CD4-positive, alpha-beta T cell treated with Interleukin-4 for 4 hours (primary cell): ENCODE measurements at places on chromosomes 13 and 19.

DNA sequence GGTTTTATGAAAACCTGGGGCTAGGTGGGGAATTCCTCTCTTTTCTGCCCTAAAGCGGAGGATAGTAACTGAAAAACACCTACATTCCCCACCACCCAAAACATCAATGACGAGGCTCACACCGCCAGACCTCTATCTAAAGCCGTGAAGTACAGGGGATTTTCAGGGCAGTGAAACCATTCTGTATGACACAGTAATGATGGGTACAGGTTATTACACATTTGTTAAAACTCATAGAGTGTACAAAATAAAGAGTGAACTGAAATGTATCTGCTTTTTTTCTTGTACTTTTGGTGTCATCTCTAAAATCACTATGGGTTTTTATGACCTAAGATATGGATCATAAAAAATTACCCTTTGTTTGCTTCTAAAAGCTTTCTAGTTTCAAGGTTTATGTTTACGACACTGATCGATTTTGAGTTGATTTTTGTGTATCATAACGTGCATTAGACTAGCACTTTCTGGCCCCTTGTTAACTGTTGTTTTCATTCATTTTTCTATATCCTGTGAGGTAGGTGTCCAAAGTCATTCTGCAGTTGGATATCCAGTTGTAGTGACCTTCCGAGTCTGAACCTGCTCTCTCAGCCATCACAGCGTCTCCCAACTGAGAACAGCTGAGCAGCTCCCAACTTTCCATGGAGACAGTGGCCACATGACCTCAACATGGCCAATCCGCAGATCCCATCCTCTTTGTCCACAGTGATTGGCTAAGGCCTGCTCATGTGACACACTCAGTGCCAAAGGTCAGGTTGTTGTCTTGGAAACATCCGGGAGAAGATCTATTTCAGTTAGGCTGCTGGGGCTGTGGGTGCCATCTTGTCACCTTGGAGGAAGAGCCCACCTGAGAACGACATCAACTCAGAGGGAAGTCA, 10.3 kb downstream of the MBD3L2B start:
- DNase-seq = no peak

- no peak for DNase-seq
These were observed 33.0 kb downstream of the GPX4 start for GRCh38 chr19:1136621-1137317.

GRCh38 chr13:51255556-51255955, 33.4 kb downstream of the FAM124A start:
- DNase-seq = no peak

- DNase-seq = no peak
These were observed 9.0 kb downstream of the LSM14A start for GRCh38 chr19:34181111-34181864.

DNA sequence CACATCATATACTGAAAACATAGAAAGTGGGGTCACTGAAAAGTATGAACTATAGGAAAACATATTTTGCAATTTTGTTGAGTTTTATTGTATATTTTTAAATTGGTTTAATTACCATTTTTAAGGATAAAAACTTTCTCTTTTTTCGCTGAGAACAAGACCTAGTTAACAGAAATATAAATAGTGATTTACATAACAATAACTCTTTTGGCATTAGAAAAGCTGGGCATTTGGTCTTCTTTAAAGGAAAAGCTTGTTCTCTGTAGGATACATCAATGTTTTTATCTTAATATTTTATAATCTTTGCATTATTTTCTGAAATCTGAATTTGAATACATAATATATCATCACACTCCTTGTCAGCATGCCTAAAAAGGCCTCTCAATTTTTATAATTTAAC, 47.4 kb upstream of the MYCBP2 start:
- no peak for DNase-seq

DNA sequence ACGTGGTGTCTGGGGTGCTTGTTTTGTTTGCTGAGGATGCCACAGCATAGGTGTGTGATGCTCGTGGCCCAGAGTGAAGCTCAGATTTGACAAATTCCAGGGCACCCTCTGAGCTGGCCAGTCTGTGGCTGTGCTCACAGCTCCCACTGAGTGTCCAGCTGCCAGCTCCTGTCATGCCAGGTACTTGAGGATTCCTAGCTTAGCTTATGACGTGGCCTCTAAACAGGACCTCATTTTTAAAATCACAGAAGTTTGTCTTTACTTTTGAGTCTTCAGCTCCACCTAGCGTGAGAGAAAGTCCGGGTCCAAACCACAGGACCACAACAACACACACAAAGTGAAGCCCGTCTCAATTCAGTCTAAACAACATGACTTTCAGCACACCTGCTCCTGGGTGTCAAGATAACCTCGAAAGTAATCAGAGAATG, 117.3 kb downstream of the RAB20 start:
- DNase-seq = no peak

GRCh38 chr13:86757236-86757978, 913.8 kb upstream of the SLITRK5 start:
- DNase-seq = peak; percentile 52

GRCh38 chr13:75473468-75473867, 8.5 kb downstream of the TBC1D4 start:
- DNase-seq = no peak

- no peak for DNase-seq
These were observed 48.9 kb upstream of the EPHX3 start for GRCh38 chr19:15280915-15281683.

- no peak for DNase-seq
These were observed 3.9 kb upstream of the GPR183 start for GRCh38 chr13:99311137-99311536.

GRCh38 chr19:15631817-15632216, 8.9 kb upstream of the CYP4F3 start:
- no peak for DNase-seq

- DNase-seq = no peak
These were observed 64.0 kb upstream of the TNFRSF19 start for GRCh38 chr13:23506071-23506806.

GRCh38 chr13:42728507-42729180, 52.7 kb upstream of the FAM216B start:
- no peak for DNase-seq

GRCh38 chr13:103895835-103896531, 829.8 kb upstream of the SLC10A2 start:
- no peak for DNase-seq

DNA sequence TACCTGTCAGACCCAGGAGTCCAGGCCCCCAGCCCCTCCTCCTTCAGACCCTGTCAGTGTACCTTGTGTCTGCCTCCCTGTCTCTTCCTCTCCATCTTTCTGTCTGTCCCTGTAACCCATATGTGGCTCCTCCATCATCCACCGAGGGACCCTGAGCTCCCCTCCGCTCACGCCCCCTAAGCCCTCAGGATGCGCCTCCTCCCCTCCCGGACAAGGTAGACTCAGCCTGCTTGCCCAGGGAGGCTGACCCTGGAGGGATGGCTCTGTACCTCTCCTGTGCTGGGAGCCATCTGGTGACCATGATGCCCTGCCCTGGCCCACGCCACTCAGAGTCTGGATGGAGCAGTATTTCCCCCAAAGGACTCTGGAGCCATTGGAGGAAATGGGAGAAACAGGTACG, 1.0 kb upstream of the CAPN12 start:
- DNase-seq = no peak

DNA sequence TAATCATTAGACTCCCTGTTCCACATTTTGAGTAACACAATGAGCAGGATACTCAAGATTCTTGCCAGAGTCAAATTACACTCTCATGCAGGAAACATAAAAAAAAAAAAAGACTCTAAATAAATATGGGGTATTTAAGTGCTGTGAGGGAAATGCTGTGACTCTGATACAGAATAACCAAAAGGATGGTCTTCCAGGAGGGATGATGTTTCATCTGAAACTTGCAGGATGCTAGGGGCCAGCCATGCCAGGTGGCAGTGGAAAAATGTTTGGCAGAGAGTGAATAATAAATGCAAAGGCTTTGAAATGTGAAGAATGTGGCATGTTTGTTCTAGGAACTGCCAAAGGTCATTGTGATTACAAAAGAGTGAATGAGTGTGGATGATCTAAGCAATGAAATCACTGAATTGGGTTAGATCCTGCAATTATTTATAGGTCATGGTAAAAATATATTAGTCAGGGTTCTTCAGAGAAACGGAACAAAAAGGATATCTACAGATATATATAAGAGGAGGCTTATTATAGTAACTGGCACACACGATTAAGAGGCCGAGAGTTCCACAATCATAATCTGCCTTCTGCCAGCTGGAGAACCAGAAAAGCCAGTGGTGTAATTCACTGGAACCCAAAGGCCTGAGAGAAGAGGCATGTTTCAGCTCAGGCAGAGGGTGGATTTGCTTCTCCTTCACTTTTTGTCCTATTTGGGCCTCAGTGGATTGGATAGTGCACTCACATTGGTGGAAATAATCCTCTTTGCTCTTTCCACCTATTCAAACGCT, 1832.8 kb upstream of the MIR17HG start:
- no peak for DNase-seq

DNA sequence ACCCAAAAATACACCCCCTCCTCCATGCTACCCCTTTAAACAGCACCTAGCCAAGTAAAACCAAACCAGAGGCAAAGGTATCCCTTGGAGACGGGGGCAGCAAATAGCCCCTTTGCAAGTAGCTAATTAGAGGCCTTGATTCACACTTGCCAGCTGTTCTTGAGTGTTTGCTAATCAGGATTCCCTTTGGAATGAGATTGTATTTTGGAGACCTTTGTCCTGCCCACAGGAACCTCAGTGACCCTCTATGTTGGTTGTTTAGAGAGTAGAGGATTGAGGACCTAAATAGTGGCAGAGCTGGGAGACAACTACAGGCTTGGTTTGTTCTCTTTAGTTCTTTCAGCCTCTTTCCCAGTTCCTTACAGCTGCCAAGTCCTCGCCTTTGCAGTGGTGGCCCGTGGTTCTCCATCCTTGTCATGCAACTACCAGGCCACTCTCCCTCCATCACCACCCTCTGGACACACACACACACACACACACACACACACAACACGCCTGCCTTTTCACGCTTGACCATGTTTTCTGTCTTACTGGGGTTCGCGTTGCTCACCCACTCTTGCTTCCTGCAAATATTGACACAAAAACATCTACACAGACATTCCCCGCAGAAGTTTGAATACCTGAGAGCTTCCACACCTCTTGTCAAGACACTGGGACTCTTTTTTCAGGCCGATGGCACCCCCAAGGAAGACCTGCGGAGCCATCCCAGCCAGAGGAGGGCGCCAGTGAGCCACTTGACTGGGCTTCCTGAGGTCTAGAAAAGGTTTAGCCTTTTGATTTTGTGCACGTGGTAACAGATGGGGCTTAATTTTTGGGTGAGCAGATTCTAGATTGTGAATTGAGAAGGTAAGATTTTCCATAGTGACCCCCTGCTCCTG, 80.0 kb upstream of the GPR183 start:
- DNase-seq = peak; percentile 78

DNA sequence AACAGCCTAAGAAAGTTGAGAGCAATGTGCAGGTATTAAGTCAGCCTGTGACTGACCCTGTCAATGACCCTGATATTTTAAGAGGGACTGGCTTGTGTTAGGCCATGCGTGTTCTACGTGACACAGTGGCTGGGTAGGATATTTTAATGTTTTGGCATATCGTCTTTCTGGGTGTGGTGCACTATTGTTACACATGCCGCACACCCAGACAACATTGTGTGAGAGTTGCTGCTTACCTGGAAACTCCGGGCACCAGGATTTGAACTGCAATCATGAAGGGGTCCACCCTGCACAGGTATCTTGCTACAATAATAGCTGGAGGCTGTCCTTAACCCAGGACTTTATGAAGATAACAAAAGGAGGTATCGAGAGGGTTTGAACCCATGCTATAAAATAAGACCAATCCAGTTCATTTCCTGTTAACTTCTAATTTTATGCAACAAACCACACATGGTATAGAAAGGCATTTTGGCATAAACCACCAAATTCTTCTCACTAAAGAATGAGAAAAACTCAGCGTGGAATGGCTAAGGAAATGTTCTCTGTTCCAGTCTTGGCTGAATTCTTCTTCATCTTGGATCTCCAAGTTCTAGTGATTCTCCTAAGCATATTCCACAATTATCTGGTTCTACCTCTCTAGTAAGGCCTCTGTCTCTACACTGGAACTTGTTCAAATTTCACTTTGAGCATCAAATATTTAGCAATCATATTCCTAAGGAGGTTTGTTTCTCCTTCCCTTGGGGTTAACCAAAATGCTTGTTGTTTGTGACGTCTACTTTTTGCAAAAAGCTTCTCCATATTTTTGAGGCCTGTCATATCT, 38.7 kb upstream of the POMP start:
- no peak for DNase-seq

GRCh38 chr19:49553451-49554271, 25.9 kb downstream of the RCN3 start:
- DNase-seq = peak; percentile 79

GRCh38 chr13:76796851-76797250, 89.4 kb downstream of the KCTD12 start:
- no peak for DNase-seq

GRCh38 chr13:110387451-110388107, 80.5 kb downstream of the COL4A2 start:
- no peak for DNase-seq

- no peak for DNase-seq
These were observed 64.5 kb upstream of the SLC10A2 start for GRCh38 chr13:103130681-103131210.

DNA sequence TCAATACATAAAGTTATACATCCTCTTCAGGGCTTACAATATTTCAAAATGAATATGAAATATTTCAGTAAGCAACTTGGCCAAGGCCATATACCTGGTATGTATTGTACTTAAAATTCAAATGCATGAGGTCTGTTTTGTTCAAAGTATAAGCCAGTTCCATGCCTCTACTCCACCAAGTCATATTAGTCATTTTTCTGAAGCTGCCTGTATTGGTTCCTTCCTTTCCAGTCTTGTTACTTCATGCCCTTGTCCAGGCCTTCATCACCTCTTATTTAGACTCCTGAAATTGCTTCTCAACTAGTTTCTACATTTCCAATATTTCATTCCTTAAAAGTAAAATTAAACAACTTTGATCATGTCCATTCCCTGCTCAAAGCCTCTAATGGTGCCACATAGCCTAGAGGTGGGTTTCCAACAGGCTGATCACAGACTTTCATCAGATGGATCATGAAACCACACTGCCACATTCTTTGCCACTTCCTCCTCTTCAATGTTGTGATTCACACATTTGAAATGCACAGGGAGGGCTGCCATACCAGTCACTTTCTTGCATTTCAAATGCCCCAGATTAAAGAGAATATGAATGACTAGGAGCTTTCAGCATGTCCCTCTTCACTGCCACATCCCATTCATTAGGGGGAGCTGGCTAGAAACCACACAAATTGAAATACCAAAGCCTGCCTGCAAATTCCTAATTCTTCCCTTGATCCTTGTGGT, 424.1 kb upstream of the DACH1 start:
- no peak for DNase-seq

GRCh38 chr13:24632382-24633121, 47.7 kb upstream of the ATP12A start:
- DNase-seq = no peak

GRCh38 chr13:112366907-112367646, 9.1 kb upstream of the SPACA7 start:
- no peak for DNase-seq
